ENCODE measurements at places on chromosomes 2 and 18. TPM values are rescaled to one million over a fixed set of nuclear protein-coding genes. Genes with fewer than 3 reads are reported as not detected.

GRCh38 chr2:204628926-204629712, 83.8 kb downstream of the PARD3B start:
- no peak for DNase-seq

DNA sequence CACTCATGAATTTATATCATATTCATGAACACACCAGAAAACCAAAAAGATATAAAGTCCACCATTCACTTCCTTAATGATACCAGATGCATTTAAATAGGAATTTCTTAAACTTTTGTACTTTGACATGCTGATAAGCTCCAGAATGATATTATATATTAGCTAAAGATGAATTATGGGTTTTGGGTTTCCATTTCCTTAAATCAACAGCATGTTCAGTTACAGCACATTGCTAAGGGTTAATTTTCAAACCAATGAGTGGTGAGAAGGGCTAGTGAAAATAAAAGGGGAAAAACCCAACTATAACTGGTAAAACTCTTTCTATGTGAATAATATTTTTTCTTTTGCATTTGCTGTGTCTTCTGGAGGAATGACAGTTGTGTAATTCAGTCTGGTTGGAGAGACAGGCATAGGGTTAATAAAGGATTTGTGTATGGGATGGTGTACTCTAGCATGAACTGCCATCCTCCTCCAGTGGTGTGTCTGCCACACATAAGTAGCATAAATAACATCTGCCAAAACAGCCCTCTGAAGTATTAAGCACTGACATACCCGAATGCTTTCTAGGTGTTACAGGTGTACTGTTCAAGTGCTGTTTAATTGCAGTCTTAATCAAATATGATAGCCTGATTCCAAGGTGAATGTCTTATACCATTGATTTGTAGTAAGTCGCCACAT, 19.3 kb upstream of the CPS1 start:
- DNase-seq, result no peak

DNA sequence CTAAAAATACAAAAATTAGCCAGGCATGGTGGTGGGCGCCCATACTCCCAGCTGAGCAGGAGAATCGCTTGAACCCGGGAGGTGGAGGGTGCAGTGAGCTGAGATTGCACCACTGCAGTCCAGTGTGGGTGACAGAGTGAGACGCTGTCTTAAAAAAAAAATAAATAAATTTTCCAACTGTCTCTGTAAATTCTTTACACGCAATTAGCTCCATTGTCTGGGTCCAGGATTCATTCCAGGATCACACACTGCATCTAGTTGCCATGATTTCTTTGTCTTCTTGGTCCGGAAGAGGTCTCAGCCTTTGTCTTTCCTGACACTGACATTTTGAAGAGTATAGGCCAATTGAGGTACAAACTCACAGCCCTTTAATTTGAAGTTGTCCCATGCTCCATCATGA, 167.6 kb upstream of the NYAP2 start:
- no peak for DNase-seq

- no peak for DNase-seq
Observed at GRCh38 chr2:118853129-118853640, 5.7 kb upstream of the EN1 start.

DNA sequence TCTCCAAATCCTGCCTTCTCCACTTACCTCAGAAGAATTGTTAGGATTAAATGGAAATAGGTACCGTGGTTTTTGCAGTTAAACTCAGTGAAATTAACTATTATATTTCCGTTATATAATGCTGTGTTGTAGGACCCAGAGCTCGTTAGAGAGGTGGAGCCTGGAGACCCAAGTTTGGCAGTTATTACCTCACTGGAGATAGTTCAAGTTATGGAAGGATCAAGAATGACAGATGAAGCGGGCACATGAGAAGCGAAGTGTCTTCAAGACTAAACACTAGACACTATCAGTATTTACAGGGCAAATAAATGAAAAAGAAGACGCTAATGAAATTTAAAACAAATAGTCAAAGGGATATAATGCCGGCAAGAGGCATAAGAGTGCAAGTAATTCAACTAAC, 866 bp downstream of the CWC22 start:
- no peak for DNase-seq

DNA sequence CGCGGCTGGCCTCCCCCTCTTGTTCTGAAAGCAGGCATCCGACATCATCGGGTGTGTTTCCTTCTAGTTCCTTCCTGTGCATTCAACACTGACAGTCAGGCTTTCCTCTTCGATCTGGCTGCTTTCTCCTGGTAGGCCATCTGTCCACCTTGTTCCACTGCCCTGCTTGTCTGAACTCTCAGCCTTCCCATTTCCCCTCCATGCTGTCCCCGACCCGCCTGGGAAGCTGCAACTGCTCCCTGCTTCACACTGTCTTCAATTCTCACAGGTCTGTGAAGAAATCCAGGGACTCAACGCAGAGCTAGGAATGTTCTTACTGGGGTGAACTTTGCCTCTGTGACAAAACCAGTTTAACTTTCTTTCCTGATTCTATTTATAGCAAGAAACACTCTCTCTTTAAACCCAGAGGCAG, 43.0 kb downstream of the KIF3C start:
- DNase-seq, result no peak

GRCh38 chr2:40488927-40489677, 37.2 kb upstream of the SLC8A1 start:
- no peak for DNase-seq

GRCh38 chr2:239401881-239402233, 1.0 kb upstream of the HDAC4 start:
- no peak for DNase-seq

- DNase-seq, result no peak
Observed at GRCh38 chr2:175017618-175018414, 12.6 kb upstream of the CHN1 start.

GRCh38 chr18:56455874-56456273, 182.5 kb downstream of the TXNL1 start:
- DNase-seq, result no peak

DNA sequence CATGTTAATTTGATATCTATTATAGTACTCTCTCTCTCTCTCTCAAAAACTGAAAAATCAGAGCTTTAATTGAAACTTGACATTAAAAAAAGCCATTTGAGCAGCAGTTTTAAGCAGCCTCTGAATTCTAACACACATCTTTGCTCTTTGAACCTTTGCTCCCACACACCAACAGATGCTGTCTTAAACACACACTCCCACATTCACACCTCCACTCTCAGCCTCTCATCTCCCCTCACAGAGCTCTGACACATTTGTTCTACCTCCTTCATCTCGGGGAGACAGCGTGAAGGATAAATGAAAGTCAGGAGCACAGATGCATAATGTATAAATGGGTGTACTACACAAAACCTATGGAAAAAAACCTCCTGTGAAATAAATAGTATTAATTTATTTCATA, 95.2 kb downstream of the NAB1 start:
- DNase-seq, result no peak

The LOXHD1 gene
- total RNA-seq, result not detected

The CABLES1 gene
- total RNA-seq, result 50.9 TPM

The CNRIP1 gene
- 33.9 TPM for total RNA-seq

The TMEM18 gene
- 32.8 TPM for total RNA-seq

The GYPC gene
- total RNA-seq, result 110 TPM
